Astrocyte (in vitro differentiated cells and primary cell): ENCODE measurements at places on chromosomes 1 and 21.
A peak's percentile ranks its signal among the peaks of the same experiment; 100 is the strongest.

DNA sequence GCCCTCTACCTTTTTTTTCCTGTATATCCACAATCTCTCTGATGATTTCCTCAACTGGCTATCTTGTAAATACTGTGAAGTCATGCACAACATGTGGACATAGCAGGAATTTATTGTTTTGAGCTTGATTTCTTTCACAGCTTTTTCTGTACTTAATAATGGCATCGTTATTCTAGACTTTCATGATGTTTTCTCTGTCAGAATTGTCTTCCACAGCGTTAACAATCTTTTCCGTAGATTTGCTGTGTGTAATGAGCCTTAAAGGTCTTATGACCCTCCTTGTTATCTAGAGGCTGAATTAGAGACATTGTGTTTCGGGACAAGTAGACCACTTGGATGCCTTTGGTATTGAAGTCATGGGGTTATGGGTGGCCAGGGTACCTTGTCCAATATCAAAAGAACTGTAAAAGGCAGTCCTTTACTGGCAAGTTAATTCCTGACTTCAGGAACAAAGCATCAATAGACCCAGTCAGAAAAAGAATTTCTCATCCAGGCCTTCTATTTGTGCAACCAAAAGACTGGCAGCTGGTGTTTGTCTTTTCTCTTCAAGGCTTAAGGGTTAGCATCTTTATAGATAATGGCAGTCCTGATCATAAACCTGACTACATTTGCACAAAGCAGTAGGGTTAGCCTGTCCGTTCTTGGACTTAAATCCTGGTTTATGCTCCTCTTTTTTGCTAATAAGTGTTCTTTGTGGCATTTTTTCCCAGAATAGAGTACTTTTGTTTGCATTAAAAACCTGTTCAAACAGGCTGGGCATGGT, 30.1 kb upstream of the CHAF1B start:
- no peak for DNase-seq

GRCh38 chr1:230861489-230861888, 6.8 kb downstream of the C1orf198 start:
- no peak for DNase-seq

DNA sequence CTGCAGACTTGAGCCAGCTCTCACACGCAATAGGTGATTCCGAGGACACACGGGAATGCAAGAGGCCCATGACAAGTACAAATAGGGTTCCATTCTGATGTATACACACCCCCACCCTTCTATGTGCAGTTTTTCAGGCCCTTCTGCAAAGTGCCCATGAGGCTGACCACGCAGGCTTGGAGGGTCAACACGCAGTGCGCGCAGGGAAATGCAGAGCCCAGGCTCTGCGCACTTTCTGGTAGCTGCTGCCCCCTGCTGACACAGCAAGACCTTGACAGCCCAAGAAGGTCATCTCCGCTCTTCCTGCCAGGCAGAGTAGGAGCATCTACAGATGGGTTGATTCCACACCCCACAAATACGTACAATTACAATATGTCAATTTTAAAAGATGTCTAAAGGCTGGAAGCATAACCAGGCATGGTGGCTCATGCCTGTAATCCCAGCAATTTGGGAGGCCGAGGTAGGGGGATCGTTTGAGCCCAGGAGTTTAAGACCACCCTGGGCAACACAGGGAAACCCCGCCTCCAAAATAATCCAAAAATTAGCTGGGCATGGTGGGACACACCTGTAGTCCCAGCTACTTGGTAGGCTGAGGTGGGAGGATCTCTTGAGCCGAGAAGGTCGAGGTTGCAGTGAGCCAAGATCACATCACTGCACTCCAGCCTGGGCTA, 18.5 kb downstream of the SH3BP5L start:
- DNase-seq: no peak

- DNase-seq: peak; percentile 93
Observed at GRCh38 chr1:212712451-212713303, 13.0 kb upstream of the BATF3 start.

DNA sequence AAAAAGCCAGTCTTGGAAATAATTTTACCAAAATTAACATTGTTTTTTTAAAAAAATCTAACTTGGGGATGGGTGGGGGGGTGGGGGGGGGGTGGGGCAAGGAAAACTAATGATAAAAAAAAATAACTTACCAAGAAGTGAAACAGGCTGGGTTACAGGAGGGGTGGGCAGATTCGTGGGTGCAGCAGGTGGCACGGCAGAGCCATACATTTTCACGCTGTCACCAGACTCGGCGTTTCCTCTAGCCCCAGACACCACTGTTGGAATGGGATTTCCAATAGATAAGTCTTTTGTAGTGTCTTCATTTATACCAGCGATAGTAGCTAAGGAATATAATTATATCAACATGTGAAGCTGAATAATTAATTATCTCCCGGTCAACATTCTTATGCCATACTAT, 25.4 kb downstream of the SOD1 start:
- no peak for DNase-seq

DNA sequence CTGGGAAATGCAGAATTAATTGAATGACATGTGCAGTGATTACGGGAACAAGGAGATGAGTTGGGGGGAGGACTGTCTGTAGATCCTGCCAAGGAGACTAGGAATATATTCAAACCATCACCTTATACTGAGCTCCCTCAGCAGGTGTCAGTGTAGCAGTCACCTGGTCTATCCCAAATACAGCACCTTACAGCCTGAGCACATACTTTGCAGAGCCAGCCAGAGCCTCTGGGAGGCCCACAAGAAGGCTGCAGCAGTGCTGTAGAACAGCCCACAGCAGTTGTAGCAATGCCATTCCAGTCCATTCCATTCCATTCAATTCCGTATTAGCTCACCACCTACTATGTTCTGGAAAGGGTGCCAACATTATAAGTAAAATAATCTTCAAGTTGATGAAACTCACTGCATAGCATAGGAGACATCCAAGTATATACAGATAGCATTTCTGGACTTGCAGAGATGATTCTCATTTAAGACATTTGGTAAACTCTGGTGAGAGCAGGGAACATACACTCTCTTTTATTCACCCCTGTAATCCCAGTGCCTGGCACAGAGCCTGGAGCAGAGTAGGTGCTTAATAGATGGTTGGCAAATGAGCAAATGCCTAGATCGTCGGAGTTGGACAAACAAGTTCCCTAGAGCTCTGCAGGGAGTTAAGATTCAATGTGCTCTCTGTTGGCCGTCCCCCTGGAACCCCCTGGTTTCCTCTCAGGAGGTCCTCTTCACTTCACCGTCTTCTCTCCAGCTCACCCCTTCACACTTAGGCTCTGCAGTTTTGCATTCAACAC, 44.7 kb downstream of the KCNC4 start:
- DNase-seq: no peak

- DNase-seq: peak; percentile 73
Observed at GRCh38 chr1:30847358-30847972, 61.1 kb downstream of the SDC3 start.

DNA sequence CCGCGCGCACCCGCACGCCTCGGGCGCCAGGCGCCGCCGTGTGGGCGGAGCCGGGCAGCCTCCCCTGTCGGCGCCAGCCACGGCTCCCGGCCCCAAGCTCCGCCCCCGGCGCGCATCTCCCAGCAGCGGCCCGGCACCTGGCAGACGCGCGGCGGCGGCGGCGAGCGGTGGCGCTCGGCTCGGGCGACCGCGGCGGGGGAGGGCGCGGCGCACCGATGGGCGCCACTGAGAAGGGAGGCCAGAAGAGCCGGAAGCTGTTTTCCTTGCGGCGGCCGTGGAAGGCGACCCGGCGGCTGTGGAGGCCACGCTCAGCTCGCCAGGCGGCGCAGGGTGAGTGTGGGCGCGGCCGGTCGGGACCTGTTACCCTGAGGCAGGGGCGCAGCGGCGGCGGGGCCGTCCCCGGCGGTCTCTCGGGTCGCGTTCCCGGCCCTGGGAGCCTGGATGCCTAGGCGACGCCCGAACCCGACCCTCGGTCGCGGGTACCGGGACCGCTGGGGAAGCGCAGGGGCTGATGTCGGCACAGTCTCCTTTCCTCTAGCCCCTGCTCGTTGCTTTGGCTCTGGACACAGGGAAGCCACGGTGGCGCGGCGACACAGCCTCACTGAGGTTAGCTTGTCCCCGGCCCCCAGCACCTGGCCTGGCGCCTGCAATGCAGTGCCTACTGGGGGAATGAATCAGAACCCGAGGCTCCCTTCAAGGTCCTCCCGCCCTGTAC, 54.9 kb upstream of the DNAJC6 start:
- DNase-seq: peak; percentile 29

- no peak for DNase-seq
Observed at GRCh38 chr1:23699280-23700179, 7.9 kb downstream of the RPL11 start.

DNA sequence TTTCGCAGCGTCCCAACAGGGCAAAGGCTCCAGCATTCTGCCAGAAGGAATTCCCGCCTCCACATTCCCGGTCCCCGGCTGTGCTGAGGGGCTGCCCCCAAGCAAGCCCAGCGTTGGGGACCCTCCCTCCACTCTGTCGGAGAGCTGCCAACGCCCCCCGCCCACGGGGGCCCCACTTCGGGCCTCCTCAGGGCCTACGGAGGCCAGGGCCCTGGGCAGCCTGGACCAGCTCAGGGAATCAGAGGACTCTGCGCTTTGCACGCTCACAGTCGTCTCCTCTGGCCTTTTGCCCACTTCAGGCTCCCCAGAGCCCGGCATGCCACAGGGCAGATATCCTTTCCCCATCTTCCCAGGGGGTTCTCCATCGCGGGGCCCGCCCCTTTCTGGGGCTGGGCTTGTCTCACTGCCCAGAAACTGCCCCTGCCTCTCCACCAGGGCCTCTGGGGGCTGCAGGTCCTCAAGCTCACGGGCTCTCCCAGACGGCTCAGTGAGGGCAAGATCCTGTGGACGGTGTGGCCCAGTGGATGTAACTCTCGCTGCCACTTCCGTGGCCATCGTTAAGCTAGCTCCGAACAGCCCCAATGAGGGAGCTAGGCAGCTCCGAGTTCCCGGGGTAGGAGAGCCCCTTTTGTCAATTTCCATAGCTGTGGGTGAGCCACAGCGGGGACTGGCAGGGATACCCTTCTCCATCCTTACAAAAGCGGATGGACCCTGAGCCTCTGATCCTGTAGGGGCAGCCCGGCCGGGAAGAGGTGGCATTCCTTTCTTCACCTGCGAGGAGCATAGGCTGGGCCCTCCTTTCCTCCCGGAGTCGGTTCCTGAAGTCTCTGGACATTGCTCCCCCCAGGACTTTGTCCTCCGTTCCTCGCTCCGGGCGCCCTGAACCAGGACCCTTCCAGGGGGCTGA, 2.8 kb downstream of the ITPKB start:
- no peak for DNase-seq

GRCh38 chr1:197397895-197398294, 129.8 kb downstream of the CRB1 start:
- no peak for DNase-seq

- DNase-seq: no peak
Observed at GRCh38 chr1:186659890-186660341, 20.3 kb downstream of the PTGS2 start.
